ENCODE measurements at places on chromosomes 5 and 9.

DNA sequence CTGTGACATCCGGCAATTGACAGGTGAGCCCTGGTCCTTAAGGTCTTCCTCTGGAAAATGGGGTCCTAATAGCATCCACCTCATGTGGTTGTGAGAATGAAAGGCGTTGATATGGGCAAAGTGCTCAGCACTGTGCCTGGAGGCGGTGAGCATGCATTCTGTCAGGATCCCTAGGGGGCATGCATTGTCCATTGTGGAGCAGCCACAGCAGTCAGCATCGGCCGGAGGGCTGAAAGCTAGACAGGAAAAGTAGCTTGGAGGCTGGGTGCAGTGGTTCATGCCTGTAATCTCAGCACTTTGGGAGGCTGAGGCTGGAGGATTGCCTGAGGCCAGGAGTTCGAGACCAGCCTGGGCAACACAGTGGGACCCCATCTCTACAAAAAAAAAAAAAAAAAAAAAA, 122.2 kb downstream of the LHX2 start:
- peak; percentile 25 for DNase-seq

DNA sequence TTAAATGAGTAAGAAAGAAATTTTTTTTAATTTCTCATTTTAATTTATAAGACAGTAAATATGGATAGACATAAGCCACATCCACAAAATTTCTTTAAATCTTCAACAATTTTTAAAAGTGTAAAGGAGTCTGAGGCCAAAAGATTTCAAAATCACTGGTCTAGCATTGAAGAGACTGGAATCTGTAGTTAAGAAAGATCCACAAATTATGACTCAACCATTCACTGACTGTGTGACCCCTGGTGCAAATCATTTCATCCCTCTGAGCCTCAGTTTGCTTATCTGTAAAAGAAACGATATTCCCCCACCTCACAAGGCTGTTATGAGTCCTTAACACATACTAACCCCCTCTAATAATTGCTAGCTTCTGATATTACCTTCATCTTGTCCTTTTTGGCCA, 98.5 kb downstream of the EBF1 start:
- no peak for DNase-seq

DNA sequence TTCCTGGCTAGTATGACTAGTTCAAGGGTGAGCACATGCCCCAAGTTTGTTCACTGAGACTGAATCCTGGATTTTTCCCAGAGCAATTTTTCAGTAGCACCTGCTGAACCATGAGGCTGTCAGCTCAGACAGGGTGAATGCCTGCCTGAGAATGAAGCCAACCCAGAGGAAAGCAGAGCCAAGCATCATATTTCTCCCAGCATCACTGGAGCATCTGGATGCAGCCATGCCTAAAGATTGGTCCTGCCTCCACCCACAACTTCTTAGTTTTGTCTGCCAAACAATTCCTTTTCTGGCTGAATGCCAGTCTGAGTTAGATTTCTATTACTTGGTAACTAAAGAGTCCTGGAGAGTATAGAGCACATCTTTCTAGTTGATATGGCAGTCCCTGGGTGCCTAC, 343.6 kb downstream of the CSNK1G3 start:
- DNase-seq: no peak

DNA sequence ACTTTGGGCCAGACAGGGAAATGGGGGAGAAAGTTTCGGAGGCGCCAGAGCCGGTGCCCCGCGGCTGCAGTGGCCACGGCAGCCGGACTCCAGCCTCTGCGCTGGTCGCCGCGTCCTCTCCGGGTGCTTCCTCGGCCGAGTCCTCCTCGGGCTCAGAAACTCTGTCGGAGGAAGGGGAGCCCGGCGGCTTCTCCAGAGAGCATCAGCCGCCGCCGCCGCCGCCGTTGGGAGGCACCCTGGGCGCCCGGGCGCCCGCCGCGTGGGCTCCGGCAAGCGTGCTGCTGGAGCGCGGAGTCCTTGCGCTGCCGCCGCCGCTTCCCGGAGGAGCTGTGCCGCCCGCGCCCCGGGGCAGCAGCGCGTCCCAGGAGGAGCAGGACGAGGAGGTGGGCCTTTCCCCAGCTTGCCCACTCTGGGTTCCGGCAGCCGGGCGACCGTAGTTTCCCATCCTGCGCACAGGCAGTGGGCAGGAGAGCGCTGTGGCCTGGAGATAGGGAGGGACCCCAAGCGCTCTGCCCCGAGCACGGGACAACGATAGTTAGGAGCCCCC, 516 bp downstream of the MAST4 start:
- no peak for DNase-seq

DNA sequence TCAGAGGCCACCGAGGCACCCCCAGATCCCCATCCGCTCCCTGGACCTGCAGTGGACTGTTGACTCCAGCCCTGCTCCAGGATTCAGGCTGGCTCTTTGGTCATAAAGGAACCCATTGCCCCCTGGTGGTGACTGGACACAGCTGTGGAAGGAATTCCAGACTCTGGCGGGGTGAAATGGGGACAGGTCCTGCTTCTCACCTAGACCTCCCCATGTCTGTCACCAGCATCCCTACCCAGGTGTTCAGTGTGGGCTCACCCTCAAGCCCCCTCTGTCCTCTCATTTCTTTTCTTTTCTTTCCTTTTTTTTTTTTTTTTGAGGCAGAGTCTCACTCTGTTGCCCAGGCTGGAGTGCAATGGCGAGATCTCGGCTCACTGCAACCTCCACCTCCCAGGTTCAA, 25.5 kb upstream of the STXBP1 start:
- DNase-seq: peak; percentile 68
